CD8-positive, alpha-beta memory T cell (primary cell): ENCODE measurements at places on chromosomes 16 and 17. TPM values are rescaled to one million over a fixed set of nuclear protein-coding genes. Genes with fewer than 3 reads are reported as not detected.

Gene FOXO3B
- total RNA-seq = 5.4 TPM

GRCh38 chr17:79924639-79924976, 85.4 kb upstream of the CBX4 start:
- peaks cover 11% of the 10 kb centered on the region for H3K27me3 ChIP-seq
- H3K4me3 ChIP-seq = no peak overlapping the region
- H3K36me3 ChIP-seq = no peaks in the 10 kb centered on the region
- H3K27ac ChIP-seq = no peak overlapping the region

DNA sequence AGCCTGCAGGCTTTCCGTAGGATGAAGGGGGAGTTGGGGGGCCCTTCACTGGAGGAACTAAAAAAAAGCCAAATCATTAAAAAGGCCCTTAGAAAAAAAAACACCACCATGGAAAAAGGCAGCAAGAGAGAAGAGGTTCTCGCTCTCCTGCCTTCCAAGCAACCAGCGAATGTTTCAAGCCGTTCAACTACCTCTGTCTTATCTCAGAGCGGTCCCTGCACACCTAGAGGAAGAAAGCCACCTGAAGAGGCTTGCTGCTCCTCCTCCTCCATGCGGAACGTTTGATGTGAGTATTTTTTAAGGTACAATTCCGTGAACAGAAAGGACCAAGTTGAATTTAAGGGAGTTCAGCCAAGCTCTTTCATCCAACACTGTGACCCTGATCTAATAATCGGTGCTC, 9.2 kb downstream of the NXN start:
- no peaks in the 10 kb centered on the region for H3K4me1 ChIP-seq
- no peak for DNase-seq
- H3K36me3 ChIP-seq = no peaks in the 10 kb centered on the region

- no peaks in the 10 kb centered on the region for H3K36me3 ChIP-seq
- no peak overlapping the region for H3K4me3 ChIP-seq
- H3K27ac ChIP-seq = no peak overlapping the region
- H3K27me3 ChIP-seq = no peaks in the 10 kb centered on the region
- no peaks in the 10 kb centered on the region for H3K4me1 ChIP-seq
These were observed 2.2 kb upstream of the ZG16 start for GRCh38 chr16:29775742-29776408.

Gene TVP23C
- 7.6 TPM for total RNA-seq

Gene CHST6
- 0.11 TPM for total RNA-seq

- no peak overlapping the region for H3K4me3 ChIP-seq
- H3K27me3 ChIP-seq = no peaks in the 10 kb centered on the region
- DNase-seq = peak; percentile 22
- H3K36me3 ChIP-seq = no peaks in the 10 kb centered on the region
- H3K4me1 ChIP-seq = peaks cover 10% of the 10 kb centered on the region
- H3K27ac ChIP-seq = no peak overlapping the region
These were observed 199.1 kb downstream of the KATNIP start for GRCh38 chr16:27748868-27749546.

DNA sequence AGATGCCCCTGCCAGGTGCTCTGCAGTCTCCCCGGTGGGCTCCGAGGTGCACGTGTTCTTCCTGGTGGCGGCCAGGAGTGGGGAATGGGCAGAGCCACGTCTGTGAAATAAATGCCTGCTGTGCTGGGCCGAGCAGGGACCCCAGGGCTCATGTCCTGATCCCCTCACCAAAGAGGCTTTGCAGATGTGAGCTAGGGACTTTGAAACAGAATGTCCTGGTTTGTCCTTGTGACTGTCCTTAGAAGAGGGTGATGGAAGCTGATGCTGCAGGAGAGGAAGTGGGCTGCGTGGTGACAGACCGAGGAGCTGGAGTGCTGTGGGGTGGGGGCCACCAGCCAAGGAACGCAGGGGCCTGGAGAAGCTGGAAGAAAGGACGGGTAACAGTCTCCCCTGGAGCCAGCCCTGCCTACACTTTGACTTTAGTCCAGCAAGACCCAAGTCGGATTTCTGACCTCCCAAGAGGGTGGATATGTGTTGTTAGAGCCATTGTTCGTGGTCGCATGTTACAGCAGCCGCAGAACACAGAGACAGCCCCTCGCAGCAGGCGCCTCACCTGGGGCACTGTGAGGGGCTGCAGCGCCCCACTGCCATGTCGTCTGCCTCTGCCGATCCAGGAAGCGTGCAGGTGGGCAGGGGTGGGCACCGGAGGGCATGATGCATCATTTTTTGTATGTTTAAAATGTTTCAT, 217.9 kb upstream of the CIBAR2 start:
- DNase-seq = no peak
- peaks cover 13% of the 10 kb centered on the region for H3K4me1 ChIP-seq
- no peak overlapping the region for H3K4me3 ChIP-seq
- no peaks in the 10 kb centered on the region for H3K27me3 ChIP-seq
- H3K36me3 ChIP-seq = no peaks in the 10 kb centered on the region

Gene TM4SF5
- not detected for total RNA-seq

Gene CA5A
- not detected for total RNA-seq

Gene HSD17B2
- not detected for total RNA-seq

- no peaks in the 10 kb centered on the region for H3K4me1 ChIP-seq
- H3K4me3 ChIP-seq = no peak overlapping the region
- no peaks in the 10 kb centered on the region for H3K36me3 ChIP-seq
- H3K27ac ChIP-seq = no peak overlapping the region
- DNase-seq = no peak
- no peaks in the 10 kb centered on the region for H3K27me3 ChIP-seq
These were observed 22.1 kb downstream of the MYH4 start for GRCh38 chr17:10447026-10447931.

GRCh38 chr17:82047914-82048570, 3.6 kb downstream of the RFNG start:
- H3K36me3 ChIP-seq = no peaks in the 10 kb centered on the region
- no peak for DNase-seq
- H3K27ac ChIP-seq = no peak overlapping the region
- peaks cover 19% of the 10 kb centered on the region for H3K4me1 ChIP-seq

DNA sequence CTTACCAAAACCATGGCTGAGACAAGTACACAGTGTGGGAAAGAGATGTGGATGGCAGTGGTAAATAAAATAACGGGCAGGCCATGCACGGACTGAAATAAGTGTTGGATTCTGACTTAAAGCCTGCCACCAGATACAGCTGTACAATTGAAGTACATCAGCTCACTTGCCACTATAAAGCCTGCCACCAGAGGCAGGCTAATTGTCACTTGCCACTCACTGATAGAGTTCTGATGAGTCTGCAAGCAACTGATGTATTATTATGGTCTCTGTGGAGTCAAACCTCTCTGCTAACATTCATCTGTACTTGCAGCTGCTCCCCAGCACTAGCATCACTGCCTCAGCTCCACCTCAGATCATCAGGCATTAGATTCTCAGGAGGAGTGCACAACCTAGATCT, 93.0 kb downstream of the CYTH1 start:
- no peaks in the 10 kb centered on the region for H3K4me1 ChIP-seq
- no peak overlapping the region for H3K4me3 ChIP-seq
- DNase-seq = no peak
- H3K27ac ChIP-seq = no peak overlapping the region

Gene PIGS
- total RNA-seq = 50.0 TPM

DNA sequence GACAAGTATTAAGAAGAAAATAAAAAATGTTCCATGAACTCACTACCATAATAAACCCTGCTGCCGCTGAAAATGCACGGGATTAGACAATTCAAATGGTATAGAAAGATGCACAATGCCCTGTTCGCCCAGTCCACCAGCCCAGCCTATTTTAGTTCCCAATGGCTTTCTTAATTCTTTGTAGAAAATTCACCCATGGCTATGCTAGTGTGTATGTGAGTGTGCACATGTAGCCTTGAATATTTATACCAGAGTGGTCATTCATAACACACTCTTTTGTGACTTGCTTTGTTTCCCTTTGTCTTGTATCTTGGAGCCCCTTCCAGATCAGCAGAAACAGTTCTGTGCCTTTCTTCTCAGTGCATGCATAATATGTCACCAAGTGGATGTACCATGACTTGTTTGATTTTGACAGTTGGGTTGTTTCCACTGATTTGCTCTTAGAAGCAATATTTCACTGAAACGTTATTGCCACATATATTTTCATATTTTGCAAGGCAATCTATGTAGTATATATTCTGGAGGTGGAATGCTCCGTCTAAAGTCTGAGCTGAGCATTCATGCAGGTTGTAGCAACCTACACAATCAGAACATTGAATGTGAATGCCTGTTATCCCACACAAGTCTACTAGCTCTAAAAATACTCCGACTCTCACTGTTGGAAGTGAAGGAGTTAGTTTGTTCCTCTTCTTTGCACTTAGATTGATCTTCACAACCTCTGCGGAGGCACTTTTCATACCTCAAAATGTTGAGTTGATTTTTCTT, 383.0 kb upstream of the EEF2KMT start:
- no peaks in the 10 kb centered on the region for H3K27me3 ChIP-seq
- H3K4me3 ChIP-seq = no peak overlapping the region
- no peak for DNase-seq
- H3K4me1 ChIP-seq = no peaks in the 10 kb centered on the region

- no peaks in the 10 kb centered on the region for H3K27me3 ChIP-seq
- no peak for DNase-seq
- peaks cover 4% of the 10 kb centered on the region for H3K36me3 ChIP-seq
- no peaks in the 10 kb centered on the region for H3K4me1 ChIP-seq
- H3K4me3 ChIP-seq = no peak overlapping the region
These were observed 6.6 kb downstream of the DHODH start for GRCh38 chr16:72015124-72015523.

Gene DNAH17
- 0.20 TPM for total RNA-seq

Gene OSGIN1
- total RNA-seq = 0.86 TPM

- no peak for DNase-seq
- H3K4me1 ChIP-seq = peaks cover 23% of the 10 kb centered on the region
- H3K36me3 ChIP-seq = no peaks in the 10 kb centered on the region
- no peak overlapping the region for H3K27ac ChIP-seq
- H3K4me3 ChIP-seq = no peak overlapping the region
These were observed 4.8 kb downstream of the TNP2 start for GRCh38 chr16:11264155-11264832.

Gene RABEP1
- 64.0 TPM for total RNA-seq

- no peaks in the 10 kb centered on the region for H3K36me3 ChIP-seq
- peaks cover 7% of the 10 kb centered on the region for H3K27me3 ChIP-seq
- peaks cover 24% of the 10 kb centered on the region for H3K4me1 ChIP-seq
- peak; percentile 79 for DNase-seq
- peak within 1 kb of the TSS; percentile 32 for H3K4me3 ChIP-seq
These were observed at the start of gene YBX2 for GRCh38 chr17:7294614-7295153. Gene YBX2 (minus strand): TSS chr17:7294639. CDS start chr17:7294500, 139 bp downstream.

Gene CEP95
- total RNA-seq = 39.3 TPM

GRCh38 chr17:56047331-56047730, 105.9 kb upstream of the ANKFN1 start:
- H3K4me1 ChIP-seq = no peaks in the 10 kb centered on the region
- no peak for DNase-seq
- no peak overlapping the region for H3K4me3 ChIP-seq
- H3K36me3 ChIP-seq = no peaks in the 10 kb centered on the region

DNA sequence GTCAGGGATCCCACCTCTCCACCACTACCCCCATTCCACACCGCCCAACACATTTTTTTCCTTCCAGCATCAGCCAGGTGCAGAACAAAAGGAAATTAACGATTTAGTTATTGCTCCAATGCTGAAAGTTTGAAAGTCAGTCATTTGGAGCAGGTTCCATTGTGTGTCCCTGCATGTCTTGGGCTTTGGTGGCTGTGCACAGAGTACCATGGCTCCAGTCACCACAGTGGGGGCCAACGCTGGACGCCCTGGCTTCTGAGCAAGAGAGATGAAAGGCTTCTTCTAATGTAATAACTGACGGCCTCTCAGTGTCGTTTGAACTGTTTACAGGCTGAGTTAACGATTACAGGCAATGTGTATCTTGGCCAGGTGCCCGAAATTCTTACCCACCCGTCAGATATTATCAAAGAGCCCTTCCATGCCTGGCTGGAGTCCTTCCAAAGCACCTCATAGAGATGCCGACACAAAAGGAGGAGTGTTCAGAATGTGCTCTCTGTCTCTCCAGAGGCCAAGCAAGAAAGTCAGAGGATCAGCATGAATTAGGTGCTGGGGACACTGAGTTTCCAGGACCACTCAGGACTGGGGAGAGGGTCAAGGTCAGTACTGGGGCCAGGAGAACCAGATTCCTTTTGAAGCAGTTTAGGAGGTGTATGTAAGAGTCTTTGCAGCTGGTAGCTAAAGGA, 25.9 kb downstream of the RNF43 start:
- H3K4me1 ChIP-seq = no peaks in the 10 kb centered on the region
- no peak overlapping the region for H3K4me3 ChIP-seq
- no peak for DNase-seq
- no peak overlapping the region for H3K27ac ChIP-seq
- H3K27me3 ChIP-seq = no peaks in the 10 kb centered on the region

DNA sequence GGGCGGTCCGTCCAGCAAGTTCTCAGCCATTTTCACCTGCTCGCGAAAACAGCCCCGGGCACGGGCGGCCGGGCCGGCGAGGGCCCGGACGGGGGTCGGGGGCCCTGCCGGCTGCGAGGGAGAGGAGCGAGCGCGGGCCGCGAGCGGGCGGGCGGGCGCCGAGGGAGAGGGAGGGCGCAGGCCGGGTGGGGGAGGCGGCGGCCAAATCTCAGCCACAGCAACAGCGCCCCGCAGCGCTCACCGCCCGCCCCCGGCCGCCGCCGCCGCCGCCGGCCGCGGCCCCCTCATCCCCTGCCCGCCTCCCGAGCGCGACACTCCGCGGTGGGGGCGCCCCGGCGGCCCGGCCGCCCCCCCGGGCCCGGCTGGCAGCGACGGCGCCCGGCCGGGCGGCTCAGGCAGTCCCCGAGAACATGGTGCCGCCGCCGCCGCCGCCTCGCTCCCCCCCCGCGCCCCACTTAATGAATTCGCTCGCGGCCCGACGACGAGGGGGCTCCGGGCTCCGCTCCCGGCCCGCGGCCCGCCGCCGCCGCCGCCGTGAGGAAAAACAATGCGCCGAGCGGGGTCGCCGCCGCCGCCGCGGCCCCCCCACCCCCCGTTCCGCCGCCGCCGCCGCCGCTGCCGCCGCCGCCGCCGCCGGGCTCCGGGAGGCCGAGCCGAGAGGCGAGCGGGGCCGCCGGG, 487 bp downstream of the CREBBP start:
- H3K4me3 ChIP-seq = peak overlapping the region; percentile 78
- no peaks in the 10 kb centered on the region for H3K36me3 ChIP-seq
- peak; percentile 59 for DNase-seq
- H3K27ac ChIP-seq = no peak overlapping the region
- H3K27me3 ChIP-seq = no peaks in the 10 kb centered on the region

Gene ZNF19
- 3.1 TPM for total RNA-seq

DNA sequence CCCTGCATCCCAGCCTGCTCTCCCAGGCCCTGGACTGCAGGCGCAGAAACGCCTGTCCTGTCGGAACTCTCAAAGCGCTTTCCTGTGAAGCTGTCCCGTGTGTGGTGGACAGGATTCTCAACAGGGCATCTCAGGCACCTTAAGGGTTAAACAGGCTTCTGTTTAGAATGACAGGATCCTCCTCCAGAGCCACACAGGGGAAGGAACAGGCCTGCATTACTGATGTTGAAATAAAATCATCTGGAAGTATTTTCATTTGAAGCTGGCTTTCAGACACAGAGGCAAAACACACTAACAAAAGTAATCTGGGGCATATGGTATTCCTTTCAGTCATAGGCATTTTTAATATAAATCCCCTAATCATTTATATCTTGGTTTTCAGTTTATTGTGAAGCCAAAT, 7.4 kb downstream of the HS3ST3A1 start:
- no peak overlapping the region for H3K27ac ChIP-seq
- peaks cover 4% of the 10 kb centered on the region for H3K27me3 ChIP-seq
- no peak for DNase-seq
- no peak overlapping the region for H3K4me3 ChIP-seq
- no peaks in the 10 kb centered on the region for H3K36me3 ChIP-seq

GRCh38 chr17:51103451-51103850, 17.2 kb downstream of the SPAG9 start:
- no peaks in the 10 kb centered on the region for H3K36me3 ChIP-seq
- DNase-seq = no peak
- no peaks in the 10 kb centered on the region for H3K27me3 ChIP-seq
- peaks cover under 1% of the 10 kb centered on the region for H3K4me1 ChIP-seq

Gene ZNF778
- 11.4 TPM for total RNA-seq
